Aorta (tissue), 5 donors: ENCODE measurements at places on chromosomes 4 and X.

DNA sequence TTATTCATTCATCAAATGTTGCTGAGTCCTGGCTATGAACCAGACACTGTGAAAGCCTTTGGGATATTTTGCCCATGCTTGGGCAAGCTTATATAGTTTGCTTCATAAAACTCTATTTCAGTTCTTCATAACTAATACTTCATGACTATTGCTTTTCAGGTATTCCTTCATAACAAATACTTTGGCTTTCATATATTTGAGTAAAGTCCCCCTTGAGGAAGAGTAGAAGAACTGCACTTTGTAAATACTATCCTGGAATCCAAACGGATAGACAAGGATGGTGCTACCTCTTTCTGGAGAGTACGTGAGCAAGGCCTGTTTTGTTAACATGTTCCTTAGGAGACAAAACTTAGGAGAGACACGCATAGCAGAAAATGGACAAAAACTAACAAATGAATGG lies 1.7 kb upstream of the AFP start:
- no peak for DNase-seq

DNA sequence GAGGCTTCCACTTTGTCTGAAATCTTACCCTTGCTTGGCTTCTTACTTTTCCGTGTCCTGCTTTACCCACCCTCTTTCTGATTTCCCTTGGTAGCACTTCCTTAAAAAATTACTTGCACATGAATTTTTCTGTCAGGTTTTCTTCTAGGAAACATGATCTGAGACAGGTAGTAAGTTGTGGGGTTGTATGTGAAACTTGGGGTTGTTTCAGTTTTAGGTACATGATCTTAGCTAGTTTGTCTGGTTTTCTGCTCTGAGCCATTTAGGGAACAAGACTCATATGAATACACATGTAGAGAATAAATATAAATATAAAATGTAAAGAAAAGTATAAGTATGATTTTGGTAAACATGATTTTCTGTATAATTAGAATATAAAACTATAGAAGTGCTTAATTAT lies 17.4 kb upstream of the ARMCX2 start:
- no peak for DNase-seq

DNA sequence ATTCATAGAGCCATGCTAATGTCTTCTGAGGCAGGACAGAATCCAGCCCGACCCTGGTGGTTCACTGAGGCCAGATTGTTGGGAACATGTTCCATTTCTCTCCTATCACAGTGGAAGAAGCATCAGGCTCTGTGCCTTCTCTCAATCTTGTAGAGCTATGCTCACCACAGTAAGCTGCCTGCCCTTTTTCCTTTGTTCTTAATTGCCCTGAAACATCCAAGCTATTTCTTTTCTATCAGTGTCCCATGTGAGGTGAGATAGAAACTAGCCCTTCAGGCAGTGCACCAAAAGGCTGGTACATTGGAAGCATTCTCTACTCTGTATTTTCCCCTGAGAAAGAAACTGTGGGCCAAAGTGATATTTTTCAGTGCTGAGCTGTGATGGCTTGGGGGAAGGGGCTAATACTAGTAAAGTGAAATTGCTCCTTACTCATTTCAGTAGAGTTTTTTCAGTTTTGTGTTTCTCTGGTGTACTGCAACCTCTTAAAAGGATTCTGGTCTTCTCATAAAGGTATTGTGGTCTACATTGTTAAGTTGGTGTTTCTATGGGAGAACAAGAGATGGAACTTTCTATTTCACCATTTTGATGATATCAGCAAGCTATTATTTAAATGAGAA lies 611.2 kb downstream of the RPA4 start:
- no peak for DNase-seq

DNA sequence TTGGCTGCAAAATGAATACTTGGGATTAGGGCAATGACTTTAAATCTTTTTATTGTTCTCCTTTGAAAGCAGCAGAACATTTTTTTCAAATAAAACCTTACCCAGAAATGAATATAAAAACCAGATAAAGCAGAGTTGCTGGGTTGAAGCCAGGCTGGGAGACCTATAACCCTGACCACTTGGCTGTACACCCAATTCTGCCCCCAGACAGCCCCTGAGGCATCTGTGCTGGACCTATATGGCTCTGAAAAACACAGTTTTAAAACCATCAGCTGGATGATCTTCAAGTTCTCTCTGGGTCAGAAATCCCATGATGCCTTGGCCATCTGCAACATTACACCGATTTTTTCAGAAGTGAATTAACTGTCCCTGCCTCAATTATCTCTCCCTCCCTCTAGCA lies 23.7 kb upstream of the GLRA2 start:
- no peak for DNase-seq

DNA sequence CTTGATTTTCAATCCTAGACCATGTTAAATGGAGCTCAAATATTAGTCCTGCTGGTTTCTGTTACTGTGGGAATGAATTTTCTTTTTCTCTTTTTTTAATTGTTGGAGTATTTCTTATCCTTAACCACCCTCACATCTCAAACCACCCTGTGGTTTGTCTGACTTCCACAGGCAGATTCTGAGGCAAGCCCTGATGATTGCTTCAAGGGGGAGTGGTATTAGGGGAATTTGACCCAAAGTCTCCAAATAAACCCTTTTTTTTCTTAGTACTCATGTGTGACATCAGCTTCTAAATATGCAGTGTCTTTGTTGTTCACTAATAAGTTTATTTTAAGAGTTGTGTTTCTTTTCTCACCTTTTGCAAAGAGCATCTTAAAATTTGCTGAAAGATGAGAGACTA lies 810.3 kb downstream of the IL1RAPL1 start:
- no peak for DNase-seq

- DNase-seq = no peak
These were observed at the start of gene KCNIP4 for GRCh38 chr4:21948347-21949072. Gene KCNIP4, minus strand, starts transcription at chr4:21948772.

DNA sequence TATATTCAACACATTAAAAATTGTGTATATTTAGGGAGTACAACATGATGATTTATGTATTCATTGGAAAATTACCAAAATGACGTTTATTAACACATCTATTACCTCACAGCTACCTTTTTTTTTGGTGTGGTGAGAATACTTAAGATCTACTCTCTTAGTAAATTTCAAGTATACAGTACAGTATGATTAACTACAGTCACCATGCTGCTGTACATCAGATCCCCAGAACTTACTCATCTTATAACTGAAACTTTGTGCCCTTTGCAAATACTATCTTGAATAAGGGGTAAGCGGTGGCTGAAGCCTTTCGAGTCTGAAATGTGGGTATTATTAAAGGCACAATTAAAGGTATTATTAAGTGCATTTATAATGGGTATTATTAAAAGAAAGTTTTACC lies 976 bp downstream of the PHKA1 start:
- no peak for DNase-seq

DNA sequence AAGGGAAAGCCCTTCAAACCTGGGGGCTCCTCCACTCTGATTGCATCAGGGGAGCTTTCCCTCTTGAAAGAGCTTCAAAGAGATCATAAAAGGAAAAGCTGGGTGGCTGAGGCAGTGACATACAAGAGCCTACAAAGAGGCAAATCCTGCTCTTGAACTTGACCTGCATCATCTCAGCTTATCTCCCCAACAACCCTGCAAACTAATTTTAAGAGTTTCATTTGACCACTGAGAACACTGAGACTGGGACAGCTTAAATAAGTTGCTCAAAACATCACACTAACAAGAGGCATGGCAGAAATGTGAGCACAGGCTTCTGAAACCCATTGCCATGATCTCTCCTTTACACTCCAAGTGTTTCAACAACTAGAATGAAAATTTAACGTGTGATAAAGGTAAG lies 101.6 kb upstream of the PPARGC1A start:
- no peak for DNase-seq

GRCh38 chr4:137495578-137495977 lies 36.7 kb downstream of the PCDH18 start:
- no peak for DNase-seq

DNA sequence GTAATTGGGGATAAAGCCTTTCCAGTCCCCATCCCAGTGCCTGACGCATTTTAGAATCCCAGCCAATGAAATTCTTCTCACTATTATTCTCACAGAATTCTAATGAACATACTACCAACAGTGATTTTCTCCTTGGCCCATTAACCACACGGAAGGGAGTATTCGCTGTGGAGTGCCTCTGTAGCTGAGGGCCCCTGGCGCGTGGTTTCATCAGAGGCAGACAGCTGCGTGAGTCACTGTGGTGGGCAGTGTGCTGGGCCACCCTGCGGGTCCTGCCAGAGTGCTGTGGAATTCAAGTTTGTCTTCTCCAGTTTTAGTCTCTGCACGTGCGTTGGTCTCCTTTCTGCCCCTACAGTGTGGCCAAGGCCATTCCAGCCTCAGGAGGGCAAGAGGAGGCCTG lies 335.4 kb upstream of the FAT1 start:
- DNase-seq = no peak

DNA sequence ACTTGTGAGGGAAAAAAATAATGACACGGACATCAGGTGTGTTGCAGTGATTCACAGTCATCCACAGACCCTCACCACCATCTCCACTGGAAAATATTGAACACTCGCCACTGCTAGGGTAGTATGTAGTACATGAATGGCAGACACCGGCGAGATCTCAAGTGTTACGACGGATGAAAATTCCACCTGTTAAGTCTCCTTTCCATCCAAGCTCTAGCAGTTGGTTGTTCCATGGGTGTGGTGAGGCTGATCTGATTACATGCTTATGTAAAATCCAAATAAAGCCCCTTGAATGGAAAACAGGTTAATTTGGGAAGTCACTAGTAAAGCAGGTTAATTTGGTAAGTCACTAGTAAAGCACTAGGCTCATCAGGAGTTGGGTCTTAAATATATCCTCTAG lies 1.1 kb upstream of the ARMCX4 start:
- DNase-seq = no peak

DNA sequence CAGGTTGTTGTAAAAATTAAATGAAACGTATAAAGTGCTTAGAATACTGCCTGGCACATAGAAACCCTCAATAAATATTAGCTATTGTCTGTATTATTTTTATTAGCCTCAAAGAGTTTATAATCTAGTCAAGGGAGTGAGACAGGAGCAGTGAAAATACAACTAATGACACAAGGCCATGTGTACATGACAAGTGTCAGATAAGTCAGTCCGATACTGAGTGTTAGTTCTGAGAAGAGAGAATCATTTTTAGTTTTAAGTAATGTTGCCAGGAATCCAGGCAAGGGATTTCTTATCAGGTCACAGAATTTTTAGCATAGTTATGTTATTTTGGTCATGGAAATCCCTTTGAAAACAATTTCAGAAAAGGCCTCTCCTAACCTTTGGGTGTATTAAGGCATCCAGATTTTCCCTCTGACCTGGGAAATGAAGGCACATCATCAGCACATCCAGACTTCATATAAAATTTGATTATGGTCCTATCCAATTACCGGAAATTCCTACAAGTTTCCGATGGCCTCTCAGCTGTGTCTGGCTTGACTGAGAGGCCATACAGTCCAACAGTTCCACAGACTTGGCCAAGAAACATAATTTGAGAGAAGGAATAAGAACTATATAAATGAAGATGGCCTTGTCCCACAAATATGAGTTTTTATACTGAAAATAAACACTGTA lies 35.7 kb downstream of the PPARGC1A start:
- no peak for DNase-seq

DNA sequence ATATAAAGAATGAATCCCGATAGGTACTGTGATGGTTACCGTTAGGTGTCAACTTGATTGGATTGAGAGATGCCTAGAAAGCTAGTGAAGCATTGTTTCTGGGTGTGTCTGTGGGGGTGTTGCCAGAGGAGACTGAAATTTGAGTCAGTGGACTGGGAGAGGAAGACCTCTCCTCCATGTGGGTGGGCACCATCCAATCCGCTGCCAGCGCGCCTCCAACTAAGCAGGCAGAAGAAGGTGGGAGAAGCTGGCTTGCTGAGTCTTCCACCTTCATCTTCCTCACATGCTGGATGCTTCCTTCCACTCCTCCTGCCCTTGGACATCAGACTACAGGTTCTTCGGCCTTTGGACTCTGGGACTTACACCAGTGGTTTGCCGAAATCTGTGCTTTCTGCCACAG lies 40.1 kb downstream of the WFS1 start:
- DNase-seq = no peak

GRCh38 chrX:45801554-45801953 lies 600.9 kb upstream of the DIPK2B start:
- no peak for DNase-seq
